ENCODE measurements at places on chromosomes 11 and 22.
A peak's percentile ranks its signal among the peaks of the same experiment; 100 is the strongest.

DNA sequence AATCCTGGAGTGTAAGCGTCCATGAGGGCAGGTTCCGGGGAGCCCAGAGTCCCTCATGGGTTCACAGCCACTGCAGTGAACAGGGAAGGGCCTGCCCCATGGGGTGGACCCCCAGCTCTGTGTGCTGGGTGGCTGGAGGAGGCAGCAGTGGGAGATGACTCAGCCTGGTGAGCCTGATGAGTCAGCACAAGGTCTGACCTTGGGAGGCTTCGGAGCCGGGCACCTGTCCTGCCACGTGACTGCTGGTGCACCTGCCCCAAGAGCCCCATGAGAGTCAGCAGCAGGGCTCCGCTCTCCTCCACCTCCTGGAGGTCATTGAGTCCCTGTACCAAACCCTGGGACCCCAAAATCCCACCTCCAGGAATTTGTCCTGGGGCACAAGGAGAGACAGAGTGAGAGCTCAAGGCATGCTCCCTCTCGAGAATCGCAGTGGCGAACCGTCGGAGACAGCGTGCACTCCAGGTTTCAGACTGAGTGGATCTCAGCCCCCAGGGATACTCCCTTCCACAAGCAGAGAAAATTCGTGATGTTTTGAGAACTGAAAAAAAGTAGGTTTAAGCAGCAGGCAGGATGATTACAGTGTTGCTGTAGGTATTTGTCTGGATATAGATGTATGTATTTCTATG is 1221.7 kb downstream of the BRD1 start:
- DNase-seq, result no peak

GRCh38 chr22:35648066-35649025 is at the start of gene APOL6:
Gene APOL6 (plus strand): TSS chr22:35648446. CDS start chr22:35656426, 7,980 bp downstream.
- DNase-seq, result no peak

DNA sequence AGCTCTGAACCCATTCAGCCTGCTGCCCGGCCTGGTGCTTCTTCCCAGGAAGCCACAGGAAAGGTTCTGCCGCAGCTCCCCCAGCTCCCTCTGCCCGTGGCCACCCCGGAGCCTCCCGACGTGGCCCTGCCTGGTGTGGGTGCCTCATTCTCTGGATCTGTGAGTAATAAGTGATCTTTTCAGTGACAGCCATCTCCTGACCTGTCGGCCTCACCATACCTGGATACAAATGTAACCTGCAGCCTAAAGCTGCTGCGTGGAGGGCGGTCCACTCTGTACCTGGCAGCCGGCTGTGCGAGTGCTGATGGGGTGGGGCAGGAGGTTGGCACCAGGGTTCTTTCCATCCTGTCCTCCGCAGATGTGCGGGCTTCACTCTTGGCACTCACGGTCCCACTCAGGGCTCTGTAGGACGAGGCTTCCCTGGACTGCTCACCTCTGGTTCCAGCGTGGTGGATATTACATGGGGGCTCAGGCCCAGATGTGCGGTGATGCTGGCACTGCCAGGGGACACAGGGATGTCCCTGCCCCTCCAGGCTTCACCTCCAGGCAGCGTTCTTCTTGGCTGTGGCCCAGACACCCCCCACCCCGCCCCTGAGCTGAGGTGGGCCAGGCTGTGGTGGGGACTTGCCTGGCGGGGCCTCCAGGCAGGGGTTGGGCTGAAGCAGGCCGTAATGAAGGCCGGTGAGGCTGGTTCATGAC is 748.5 kb downstream of the BRD1 start:
- no peak for DNase-seq

DNA sequence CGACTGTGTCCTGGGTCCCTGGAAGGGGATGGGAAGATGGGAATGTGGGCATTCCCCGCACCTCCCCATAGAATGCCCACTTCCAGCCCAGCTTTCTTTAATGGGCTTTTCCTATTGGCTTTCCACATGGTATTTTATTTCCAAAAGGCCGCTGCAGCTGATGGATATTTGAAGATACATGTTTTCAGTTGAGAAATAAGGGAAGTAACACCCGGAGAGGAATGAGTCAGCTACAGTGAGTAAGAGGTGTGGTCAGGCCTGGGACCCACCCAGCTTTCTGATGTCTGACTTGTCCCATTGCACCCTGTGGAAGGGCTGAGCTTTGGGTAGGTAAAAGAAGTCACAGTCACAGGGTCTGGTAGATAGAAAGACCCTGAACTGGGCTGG is 476.9 kb downstream of the MIAT start:
- DNase-seq, result no peak

DNA sequence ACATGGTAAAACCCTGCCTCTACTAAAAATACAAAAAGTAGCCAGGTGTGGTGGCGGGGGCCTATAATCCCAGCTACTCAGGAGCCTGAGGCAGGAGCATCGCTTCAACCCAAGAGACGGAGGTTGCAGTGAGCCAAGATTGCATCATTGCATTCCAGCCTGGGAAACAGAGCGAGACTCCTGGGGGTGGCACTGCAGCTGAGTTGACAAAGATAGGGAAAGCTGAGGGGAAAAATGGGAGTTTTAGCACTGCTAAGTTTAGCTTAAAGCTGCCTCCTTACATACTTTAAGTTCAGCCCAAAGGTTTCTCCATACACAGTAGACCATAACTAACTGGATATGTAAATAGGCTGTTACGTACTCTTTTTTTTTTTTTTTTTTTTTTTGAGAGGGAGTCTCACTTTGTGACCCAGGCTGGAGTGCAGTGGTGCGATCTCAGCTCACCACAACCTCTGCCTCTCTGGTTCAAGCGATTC is 9.0 kb upstream of the USP28 start:
- DNase-seq, result no peak

DNA sequence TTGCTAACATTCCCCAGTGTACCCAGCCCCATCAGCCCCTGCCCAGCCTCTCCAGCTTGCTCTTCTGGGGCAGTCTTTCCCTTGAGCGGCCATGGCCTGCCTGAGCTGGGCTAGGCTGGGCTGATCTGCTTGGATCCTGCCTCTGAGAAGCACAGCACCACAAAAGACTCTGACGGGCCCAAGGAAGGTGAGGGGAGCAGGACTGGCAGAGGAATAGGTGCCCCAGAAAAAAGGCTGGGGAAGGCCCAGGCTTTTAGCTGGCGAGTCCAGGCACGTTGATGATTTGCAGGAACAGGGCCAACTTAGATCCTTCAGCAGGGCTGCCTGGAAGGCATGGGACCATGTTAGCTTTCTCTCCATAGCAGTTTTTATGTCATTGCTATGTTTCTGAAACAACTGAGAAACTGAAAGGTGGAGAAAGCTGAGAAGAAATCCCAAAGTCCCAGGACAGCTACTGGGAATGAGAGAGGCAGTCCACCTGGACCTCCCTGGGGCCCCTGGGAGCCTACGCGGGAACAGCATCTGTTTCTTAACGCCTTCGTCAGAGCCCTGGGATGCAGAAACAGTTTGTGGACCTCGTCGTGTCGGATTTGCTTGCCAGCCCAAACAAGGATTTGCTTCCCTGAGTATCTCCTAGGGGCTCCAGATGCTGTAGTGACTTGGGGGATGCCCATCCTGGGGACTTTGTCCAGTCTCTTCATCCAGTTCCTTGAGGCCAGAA is 24.4 kb upstream of the FXYD6 start:
- DNase-seq, result no peak

DNA sequence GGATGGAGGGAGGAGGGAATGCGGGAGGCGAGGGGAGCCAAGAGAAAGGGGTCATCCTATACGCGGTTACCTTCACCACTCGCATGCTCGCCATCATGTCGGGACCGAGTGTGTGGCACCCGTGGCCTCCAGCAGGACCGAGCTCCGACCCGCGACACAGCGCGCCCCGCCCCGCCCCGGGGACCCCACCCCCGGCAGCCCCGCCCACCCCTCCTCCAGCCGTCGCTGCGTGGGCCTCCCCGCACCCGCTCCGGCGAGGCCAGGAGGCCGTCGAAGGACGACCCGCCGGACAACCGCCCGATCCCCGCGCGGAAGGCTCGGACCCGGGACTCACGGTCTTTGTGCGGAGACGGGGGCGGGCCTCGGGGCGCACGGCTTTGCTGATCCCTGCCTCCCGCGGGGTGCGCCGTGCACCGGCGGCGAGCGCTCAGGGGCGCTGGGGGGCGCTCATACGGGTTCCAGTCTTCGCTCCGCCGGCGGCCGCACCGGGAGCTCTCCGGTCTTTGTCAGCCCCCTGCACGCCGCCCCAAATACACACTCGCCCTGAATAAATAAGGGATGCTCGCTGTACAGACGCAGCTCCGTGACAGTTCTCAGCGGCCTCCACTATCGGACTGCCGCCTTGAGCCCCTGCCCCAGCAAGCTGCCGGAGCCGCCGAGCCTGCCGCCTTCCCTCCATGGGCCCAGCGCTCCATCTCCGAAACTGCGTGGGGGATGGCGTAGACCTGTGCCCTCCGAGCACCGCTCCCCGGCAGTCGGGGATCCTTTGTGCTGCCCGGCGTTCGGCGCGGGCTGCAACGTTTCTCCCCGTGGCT is at the start of gene UBE2L6:
UBE2L6 (minus strand) TSS at position 158 of the 815 bp plus-strand sequence; CDS start at position 97, 61 bp downstream.
- no peak for DNase-seq

GRCh38 chr11:45233804-45234170 is 52.4 kb downstream of the SYT13 start:
- no peak for DNase-seq

GRCh38 chr22:22738959-22739585 is 94.7 kb downstream of the GGTLC2 start:
- DNase-seq, result no peak

GRCh38 chr11:2777386-2777785 is 77.6 kb upstream of the KCNQ1OT1 start:
- DNase-seq, result no peak

DNA sequence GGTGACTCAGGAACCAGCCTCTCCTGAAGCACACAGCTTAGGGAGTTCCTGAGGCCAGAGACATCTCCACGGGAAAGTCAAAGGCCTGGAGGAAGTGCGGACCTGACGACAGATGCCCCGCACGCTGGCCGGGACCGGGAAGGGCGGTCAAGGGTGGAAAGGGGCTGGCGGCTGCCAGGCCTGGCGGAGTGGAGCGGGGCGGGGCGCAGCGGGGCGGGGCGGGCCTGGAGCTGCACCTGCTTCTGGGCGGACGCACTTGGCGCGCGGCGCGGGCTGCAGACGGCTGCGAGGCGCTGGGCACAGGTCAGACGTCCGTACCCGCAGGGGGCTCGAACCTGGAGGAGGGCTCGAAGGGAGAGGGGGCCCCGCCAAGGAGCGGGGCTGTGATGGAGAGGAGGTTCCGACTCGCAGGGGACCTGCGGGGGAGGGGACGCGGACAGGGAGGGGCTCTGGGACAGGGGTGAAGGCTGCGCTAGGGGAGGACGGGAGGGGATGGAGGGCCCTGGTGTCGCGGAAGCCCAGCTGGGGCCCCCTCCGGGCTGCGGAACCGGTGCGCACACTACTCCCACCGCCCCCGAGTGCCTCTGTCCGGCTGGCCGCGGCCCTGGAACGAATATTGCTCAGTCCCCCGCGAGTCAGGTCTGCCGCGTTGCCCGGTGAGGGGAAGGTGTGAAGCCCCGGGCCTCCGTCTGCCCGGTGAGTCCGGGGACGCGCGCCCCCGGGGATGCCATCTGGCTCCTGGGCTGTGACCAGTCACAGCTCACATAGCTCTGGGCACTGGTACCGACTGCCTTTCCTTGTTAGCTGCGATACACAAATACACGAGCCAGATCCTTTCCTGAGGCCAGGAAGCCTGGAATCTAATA is at the start of gene TMEM45B:
TMEM45B (plus strand) TSS at position 253 of the 866 bp plus-strand sequence. CDS start 36,635 bp downstream, outside the sequence.
- no peak for DNase-seq

- DNase-seq, result no peak
Observed at GRCh38 chr11:61332281-61332796, 566 bp downstream of the DDB1 start.

DNA sequence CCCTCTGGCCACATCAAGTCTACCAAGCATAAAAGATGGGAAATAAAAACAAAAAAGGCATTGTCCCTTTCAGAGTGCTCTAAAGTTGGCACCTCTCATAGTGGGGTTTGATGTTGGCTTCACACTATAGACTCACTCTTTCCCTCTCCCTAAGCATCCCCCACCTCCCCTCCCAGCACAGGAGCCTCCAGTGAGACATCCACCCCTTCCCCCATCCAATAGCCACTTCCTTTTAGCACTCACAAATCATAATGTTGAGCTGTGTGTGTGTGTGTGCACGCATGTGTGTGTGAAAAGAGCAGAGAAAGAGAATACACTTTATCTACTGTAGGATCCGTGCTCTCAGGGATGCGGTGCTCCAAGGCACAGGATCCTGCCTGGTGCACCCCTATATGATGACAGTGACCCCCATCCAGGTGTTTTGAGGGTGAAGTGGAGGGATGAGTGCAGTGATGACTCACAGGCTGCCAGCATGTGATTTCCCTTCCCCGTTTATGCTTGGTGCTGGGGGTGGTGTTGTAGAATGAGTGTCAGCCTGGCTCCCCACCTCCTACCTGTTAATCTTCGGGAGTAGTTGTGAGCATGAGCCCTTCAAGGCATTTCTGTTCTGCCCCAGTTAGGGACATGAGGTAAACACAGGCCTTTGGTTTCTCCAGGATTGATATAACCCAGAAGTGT is 235.2 kb upstream of the B3GAT1 start:
- no peak for DNase-seq

GRCh38 chr11:15157181-15157580 is 42.5 kb downstream of the INSC start:
- DNase-seq, result no peak

- DNase-seq, result peak; percentile 76
Observed at GRCh38 chr22:45212306-45212709, 28.4 kb downstream of the KIAA0930 start.

GRCh38 chr22:29706486-29706885 is 13.3 kb upstream of the CABP7 start:
- DNase-seq, result no peak

GRCh38 chr11:12372111-12372510 is 5.3 kb upstream of the PARVA start:
- DNase-seq, result no peak

- DNase-seq, result no peak
Observed at GRCh38 chr22:39350757-39351688, 1.2 kb downstream of the SYNGR1 start.

- no peak for DNase-seq
Observed at GRCh38 chr11:74466916-74467885, at the start of gene KCNE3. Gene KCNE3 (minus strand): TSS chr11:74467549. CDS start chr11:74457563, 9,986 bp downstream.

GRCh38 chr11:120335556-120335907 is 681 bp upstream of the ARHGEF12 start:
- DNase-seq, result no peak

DNA sequence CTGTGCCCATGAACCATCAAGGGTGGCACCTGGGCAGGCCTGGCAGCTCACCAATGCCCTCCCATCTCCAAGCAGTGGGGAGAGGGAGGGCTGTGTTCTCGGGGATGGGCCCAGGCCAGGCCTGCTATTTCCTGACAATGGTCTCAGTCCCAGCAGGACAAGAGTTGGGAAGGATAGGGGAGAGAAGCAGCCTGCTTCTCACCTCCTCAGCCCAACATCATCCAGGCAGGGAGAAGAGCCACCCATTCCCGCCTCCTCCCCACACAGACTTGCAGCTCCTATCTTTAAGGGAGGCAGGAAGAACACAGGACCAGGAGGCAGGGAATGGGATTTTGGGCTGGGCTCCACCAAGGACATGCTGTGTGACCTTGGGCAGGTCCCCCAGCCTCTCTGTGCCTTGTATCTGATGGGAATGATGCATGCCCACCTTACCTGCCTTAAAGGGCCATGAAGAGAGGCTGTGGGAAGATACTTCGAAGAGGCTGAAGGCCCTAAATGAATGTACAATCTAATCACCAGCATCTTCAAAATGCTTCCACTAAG is 108.7 kb downstream of the DSCAML1 start:
- no peak for DNase-seq

GRCh38 chr11:71305041-71305440 is 52.7 kb upstream of the SHANK2 start:
- no peak for DNase-seq

GRCh38 chr11:3632070-3632660 is 9.6 kb downstream of the ART5 start:
- DNase-seq, result no peak

GRCh38 chr11:89205378-89205777 is 27.7 kb downstream of the TYR start:
- no peak for DNase-seq
